ENCODE measurements at places on chromosomes 1 and 21.

GRCh38 chr1:60960891-60961461 is 121.4 kb upstream of the NFIA start:
- DNase-seq: no peak

DNA sequence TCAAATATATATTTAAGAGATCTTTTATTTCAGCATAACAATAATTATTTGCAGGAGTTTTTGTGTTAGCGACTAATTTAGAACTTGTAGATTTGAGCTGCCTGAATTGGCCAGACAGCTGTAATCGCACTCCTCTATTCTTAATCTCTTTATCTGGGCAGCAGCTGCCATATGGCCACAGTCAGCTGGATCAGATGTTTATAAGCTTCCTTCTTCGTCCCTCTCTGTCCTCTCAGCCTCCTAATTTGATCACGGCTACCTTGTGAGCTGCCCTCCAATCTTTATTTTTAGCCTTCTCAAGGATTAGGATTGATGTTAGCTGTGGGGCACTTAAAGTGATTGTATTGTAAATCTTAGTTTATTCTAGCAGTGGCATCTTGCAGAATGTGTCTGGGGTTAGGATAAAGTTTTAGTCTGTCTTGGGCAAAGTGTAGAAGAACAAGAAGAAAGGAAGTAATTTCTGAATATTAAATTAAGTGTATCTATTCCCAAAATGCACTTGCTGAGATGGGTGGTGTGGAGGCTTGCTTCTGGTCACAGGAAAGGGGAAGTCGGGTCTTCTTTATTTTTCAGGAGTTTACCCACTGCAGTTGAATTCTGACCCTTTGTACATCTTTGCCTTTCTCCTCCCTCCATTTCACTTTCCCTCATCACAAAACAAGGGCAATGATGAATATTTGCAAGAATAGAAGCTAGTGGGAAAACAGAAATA is 1.1 kb downstream of the ZBTB18 start:
- DNase-seq: no peak

DNA sequence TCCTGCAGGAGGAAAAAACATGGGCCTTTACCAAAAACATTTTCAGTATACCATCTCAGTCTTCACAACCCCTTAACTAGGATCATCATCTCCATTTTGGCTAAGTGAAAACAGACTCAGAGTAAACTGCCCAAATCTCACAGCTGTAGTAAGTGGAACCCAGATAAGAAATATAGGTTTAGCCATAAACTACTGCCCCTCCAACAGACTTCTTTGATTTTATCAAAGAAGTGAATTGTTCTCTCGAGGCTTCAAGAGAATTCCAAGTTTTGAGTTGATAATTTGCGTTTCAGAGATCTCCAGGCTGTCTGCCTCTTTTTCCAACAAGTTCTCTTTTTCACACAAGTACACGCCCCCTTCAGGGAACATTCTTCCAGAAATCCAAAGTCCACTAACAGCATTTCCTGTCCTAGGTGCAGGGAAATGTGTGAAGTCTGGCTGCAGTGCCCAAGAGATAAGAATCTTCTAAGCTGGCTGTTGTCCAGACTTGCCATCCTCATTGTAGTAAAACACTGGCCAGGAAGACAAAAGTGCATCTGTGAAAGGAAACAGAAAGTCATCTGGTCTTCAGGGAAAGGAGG is 30.8 kb downstream of the RNF19B start:
- DNase-seq: no peak

DNA sequence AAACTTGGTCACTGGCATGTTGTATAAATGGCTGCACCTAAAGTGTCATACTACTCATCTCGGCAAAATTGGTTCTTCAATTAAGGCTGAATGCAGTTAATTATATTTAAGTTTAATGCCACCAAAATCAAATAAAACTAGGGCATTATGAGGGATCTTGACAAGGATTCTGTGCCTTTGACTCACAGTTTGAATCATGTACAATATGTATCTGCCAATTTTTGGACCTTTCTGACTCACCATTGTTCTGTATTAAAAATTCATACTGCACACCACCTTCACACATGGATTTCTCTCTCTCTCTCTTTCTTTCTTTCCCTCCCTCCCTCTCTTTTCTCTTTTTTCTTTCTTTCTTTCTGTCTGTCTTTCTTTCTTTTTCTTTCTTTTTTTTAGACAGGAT is 14.1 kb upstream of the STXBP3 start:
- no peak for DNase-seq

DNA sequence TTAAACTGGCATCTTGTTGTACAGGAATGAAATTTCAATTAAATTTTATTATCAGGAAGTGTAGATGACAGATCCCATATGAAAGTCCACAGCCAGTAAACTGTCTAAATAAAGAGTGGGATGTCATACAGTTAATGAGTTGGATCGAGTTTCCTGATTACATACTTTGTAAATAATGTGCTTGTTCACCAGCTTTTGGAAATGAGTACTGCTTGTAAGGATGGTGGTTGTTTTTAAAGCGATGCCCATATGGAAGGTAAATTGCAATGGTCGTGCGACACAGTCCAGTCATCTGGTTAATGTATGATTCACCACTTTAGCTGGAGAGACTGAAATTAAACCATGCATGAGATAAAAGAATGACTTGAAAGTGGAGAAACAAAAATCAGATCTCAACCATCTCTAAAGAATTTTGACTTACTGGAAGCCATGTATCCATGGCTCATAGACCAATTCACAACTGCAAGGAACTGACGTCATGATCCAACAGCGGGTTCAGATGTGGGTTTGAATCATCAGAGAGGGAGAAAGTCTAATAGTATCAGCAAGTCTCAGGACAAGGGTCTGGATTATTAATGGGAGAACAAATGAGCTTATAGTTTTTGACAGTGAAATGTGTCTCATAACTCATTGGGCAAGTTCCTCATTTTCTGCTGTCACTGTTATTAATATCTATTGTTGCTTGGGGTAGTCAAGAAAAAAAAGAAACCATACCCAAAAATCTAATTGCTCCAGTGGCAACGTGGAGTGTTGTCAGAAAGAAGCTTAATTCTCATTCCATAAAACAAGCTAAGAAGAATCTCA is 49.0 kb downstream of the MAP10 start:
- DNase-seq: no peak

GRCh38 chr1:111197598-111198284 is 2.7 kb downstream of the DENND2D start:
- peak; percentile 19 for DNase-seq

- no peak for DNase-seq
Observed at GRCh38 chr1:159931795-159932173, 6.5 kb upstream of the TAGLN2 start.

GRCh38 chr1:62057641-62058290 is 136.9 kb upstream of the L1TD1 start:
- DNase-seq: no peak

GRCh38 chr1:93874025-93874651 is 4.9 kb downstream of the DNTTIP2 start:
- peak; percentile 12 for DNase-seq

DNA sequence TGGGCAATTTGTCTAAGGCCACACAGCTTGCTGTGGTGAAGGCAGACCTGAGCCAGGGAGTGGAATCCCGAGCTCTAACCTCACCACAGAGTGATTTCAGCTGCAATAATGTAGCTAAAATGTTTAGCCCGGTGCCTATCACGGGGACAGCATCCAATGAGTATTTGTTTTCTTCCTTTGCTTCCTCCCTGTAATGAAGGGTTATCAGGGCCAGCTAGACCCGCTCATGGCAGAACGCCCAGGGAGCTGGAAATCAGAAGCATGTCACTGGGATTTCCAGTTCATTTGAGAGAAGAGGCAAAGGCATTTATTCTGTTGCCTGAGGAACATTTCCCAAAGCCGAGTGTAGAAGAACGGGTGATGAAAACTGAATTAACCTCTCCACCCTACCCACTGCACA is 183.1 kb downstream of the ZSCAN20 start:
- DNase-seq: no peak

- peak; percentile 32 for DNase-seq
Observed at GRCh38 chr1:94063379-94063778, 57.6 kb downstream of the ABCA4 start.

GRCh38 chr1:9691691-9692090 is 40.2 kb downstream of the PIK3CD start:
- DNase-seq: no peak

GRCh38 chr1:41803656-41804055 is 115.1 kb downstream of the HIVEP3 start:
- no peak for DNase-seq

DNA sequence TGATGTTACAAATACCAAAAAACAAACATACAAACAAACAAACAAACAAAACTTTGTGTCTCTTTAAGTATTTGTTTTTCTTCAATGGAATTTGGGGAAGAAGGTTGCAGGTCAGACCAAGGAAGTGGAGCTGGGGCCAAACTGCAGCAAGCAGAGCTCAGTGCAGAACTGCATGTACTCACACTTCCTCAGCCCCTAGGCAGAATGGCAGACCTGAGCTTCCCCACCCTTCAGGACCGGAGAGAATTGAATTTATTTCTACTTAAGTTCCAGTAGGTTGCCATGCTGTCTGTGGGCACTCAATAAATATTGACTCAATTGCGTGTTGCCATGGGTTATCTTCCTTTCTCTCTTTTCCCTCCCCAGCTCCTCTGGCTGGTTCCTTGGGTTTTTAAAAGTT is 173.6 kb downstream of the PTGER3 start:
- no peak for DNase-seq

- no peak for DNase-seq
Observed at GRCh38 chr1:8373581-8374241, 55.8 kb downstream of the SLC45A1 start.

DNA sequence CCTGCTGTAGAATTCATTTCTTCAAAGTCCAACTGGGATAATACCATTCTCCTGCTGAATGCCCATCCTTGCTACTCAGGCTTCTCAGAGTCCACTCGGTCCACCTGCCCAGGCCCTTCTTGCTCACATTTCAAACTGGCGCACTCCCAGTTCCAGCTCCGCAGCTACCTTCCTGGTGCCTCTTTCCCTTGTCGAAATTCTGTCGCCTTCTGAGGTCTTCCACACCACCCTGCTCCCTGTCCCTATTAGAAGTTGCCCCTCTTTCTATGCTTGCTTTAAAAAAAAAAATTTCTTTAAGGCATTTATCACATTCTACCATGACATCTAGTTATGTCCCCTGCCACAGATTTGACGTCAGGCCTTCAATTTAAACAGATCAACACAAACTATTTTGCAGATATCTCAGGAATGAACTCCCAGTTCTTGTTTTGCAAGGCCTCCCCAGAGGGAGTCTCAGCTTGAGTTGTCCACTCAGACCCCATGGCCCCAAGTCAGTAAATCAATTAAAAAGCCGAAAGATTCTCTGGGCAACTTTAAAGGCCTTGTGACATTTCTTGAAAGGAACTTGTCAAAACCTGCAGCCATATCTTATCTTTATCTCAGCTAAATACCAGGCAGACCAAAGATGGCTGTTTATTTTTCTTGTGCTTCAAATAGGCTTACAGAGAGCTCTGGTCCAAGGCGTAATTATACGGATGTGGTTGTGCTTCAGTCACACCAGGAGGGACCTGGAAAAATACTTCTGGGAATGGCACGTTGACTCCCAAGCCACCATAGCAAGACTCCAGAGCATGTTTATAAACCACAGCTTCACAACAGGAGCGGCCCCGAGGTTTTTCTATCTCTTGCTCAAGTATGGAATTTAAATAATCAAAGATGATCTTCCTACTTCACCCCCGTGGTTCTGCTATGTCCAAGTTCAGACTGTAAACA is 2.2 kb downstream of the FAM89A start:
- no peak for DNase-seq

- DNase-seq: peak; percentile 69
Observed at GRCh38 chr1:240888039-240888786, 276.3 kb upstream of the GREM2 start.

DNA sequence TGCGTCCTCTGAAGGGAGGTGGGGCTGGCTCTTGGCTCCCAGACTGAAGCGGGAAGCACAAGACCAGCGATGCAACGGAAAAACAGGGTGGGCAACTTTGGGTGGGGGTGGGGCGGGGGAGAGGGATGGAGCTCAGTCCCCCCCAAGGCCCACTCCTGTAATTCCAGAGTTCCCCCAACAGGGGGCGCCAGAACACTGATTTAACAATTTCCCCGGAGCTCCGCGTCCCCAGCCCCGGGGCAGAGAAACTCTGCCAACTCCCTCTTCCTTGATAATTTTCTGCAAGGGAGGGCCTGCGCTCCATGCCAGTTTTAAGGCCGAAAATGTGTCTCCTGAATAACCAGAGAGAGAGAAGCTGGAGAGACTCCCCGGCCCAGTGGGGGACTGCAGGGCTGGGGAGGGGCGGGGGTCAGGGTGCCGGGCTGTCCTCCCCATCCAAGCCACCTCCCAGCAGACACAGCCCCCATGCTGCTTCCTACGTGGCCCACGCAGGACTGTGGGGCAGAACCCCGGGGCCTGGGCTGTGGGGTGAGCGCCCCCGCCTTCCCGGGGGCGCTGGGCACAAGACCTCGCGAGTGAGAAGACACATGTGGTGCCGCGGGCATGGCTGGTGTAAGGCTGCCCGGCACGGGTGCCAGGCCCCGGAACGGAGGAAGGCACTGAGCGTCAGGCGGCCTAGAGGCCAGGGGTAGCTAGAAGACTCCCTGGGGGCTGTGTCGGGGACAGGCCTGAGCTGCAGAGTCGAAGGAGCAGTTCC is 51.4 kb downstream of the KIF21B start:
- DNase-seq: peak; percentile 79

GRCh38 chr1:154199563-154199879 is 6.6 kb downstream of the CFAP141 start:
- no peak for DNase-seq

DNA sequence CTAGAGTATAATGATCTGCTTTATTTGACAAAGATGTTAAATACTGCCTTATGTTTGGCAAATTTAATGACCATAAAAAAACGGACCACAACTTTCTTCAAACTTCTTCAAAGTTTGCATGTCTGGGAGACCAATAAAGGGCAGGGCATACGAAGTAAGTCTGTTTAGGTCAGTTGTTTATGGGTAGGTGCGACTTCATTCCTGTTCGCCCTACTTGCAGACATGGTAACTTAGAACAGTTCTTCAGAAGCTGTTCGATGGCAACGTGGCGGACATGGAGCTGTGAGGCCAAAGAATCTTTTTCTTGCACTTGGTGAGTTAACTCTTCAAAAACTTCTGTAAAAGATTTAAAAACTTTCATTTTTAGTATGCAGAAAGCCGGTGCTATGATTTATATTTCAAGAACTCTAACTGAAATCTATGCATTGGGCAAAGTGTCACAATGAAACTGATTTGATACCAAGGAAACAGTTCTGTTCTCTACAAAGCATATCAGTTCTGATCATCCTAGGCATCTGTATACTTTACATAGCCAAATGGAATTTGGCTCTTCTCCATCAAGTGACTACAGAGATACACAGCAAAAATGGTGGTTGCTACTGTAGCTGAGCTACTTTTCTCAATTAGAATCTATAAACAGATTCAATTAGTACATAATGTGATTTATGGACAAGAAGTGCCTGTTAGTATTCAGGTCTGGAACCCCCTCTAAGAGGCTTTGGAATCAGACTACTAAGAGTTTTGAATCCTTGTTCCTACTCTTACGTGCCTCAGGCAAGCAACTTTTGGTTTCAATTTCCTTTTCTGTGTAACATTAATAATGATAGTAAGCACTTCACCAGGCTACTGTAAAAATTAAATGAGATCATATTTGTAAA is 25.7 kb downstream of the C21orf91 start:
- DNase-seq: no peak

GRCh38 chr1:245682638-245683628 is 528.1 kb downstream of the KIF26B start:
- DNase-seq: no peak

Measured in nephron progenitor cell (in vitro differentiated cells).